Umbilical cord (tissue), 2 donors: ENCODE measurements at places on chromosomes 1 and 21. TPM values are rescaled to one million over a fixed set of nuclear protein-coding genes. Genes with fewer than 3 reads are reported as not detected.

DNA sequence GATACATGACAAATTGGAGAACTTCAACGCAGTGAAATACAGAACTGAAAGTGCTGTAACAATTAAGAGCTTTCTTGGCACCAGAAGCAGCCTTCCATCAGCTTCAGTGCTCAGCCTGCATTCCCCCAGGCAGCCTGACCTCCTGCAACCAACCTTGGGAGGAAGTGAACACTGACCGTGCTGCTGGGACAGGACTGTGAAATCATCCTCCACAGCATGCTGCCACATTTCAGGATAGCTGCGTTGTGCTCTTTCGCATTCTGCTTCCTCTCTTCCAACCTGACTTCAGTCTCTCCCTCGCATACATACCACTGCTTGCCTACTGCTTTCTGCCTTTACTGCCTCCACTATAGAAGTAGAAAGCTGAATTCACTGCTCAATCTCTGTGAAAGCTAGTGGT, 388.6 kb downstream of the RWDD3 start:
- DNase-seq, result no peak

- peak; percentile 14 for DNase-seq
Measured at GRCh38 chr1:12338017-12338416, 108.2 kb downstream of the VPS13D start.

- no peak for DNase-seq
Measured at GRCh38 chr1:153550827-153551500, 1.9 kb upstream of the S100A3 start.

- DNase-seq, result no peak
Measured at GRCh38 chr1:25525361-25525688, 18.1 kb upstream of the LDLRAP1 start.

- no peak for DNase-seq
Measured at GRCh38 chr1:107244709-107245500, 104.1 kb downstream of the NTNG1 start.

- no peak for DNase-seq
Measured at GRCh38 chr1:83900524-83900923, 98.4 kb downstream of the TTLL7 start.

- DNase-seq, result peak; percentile 75
Measured at GRCh38 chr1:80217377-80217986, 1211.0 kb upstream of the ADGRL4 start.

GRCh38 chr21:38838598-38839327, 33.0 kb downstream of the ETS2 start:
- no peak for DNase-seq

- DNase-seq, result no peak
Measured at GRCh38 chr21:14817311-14817710, 247.5 kb downstream of the NRIP1 start.

GRCh38 chr1:57072401-57073110, 106.7 kb upstream of the C8B start:
- no peak for DNase-seq

DNA sequence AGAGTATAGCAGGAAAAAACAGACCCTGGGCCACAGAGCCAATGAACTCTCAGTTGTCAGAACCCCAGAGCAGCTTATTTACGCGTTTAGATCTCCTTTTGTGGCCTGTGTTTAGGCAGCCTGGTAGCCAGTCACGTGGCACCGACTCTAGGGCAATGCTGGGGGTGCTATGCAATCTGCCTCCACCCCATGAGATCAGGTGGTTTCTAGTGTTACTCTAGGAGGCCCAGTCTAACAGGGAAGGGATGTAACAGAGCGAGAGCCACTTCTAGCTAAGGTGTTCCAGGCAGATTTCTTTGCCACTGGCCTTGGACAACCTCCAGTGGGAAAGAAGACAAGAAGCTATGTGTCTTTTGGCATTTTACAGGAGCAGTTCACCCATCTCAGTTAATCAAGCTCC, 12.0 kb upstream of the A3GALT2 start:
- no peak for DNase-seq

GRCh38 chr1:85124091-85124490, 75.8 kb upstream of the MCOLN3 start:
- DNase-seq, result no peak

DNA sequence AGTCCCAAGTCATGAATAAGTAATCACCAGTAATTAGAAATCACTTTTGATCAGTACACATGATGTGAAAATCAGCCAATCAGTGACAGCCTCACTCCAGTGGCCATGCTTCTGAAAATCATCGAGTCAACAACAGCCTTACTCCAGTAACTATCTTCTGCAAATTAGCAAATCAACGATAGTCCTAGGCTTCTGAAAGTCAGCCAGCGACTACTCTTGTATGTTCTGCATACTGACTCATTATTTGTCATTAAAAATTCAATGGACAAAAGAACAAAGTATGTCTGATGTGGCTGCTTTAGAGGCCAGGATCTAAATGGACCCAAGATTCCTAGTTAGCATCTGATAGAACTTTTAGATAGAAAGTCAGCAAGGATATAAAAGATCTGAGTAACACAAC, 102.5 kb downstream of the GPR52 start:
- no peak for DNase-seq

GRCh38 chr1:31932491-31933316, 5.5 kb downstream of the PTP4A2 start:
- DNase-seq, result no peak

- peak; percentile 2 for DNase-seq
Measured at GRCh38 chr1:79128722-79129121, 122.2 kb upstream of the ADGRL4 start.

DNA sequence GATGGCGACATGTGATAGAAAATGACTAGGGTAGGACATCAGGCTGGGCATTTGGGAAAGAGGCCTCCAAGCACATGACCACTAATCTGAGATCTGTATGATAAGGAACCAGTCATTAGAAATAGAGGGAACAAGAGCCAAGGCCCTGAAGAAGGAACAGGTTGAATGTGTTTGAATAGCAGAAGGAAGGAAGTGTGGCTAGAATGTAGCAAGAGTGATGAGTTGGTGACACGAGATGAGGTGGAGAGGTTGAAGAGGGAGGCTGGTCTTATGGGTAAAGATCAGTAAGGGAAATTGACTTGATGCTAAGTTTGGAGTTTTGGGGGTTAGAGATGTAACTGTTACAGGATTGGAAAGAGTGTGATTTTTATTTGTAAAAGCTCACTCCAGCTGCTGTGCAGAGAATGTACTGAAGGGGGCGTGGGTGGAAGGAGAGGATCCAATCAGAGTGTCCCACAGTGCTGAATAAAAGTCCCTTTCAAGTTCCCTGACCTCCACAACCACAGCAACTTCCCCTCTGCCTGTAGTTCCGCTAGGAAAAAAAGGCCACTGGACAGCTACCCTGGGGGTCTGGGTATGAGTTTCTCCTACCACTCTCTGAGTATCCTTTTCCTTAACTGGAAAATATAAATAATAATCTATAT, 295.0 kb downstream of the OMA1 start:
- no peak for DNase-seq

PKP1 gene
- 21.9 TPM for total RNA-seq

SYDE2 gene
- total RNA-seq, result 56.8 TPM

TMPRSS2 gene
- total RNA-seq, result 2.6 TPM

NCAM2 gene
- total RNA-seq, result 11.1 TPM

NES gene
- total RNA-seq, result 19.0 TPM

IL19 gene
- total RNA-seq, result not detected

RPTN gene
- 1.7 TPM for total RNA-seq

BEND5 gene
- total RNA-seq, result 6.3 TPM

PRDM16 gene
- 6.3 TPM for total RNA-seq

C8B gene
- not detected for total RNA-seq

L1TD1 gene
- 4.6 TPM for total RNA-seq

NPHP4 gene
- total RNA-seq, result 11.3 TPM

NR1I3 gene
- 0.48 TPM for total RNA-seq

LEFTY1 gene
- total RNA-seq, result 2.4 TPM

SLC26A9 gene
- total RNA-seq, result 0.24 TPM

KRTAP10-4 gene
- 4.8 TPM for total RNA-seq

RPE65 gene
- total RNA-seq, result 10.1 TPM
